ENCODE measurements at places on chromosomes 1 and 21.

- DNase-seq = no peak
These were observed 23.7 kb downstream of the SPOCD1 start for GRCh38 chr1:31792116-31792515.

DNA sequence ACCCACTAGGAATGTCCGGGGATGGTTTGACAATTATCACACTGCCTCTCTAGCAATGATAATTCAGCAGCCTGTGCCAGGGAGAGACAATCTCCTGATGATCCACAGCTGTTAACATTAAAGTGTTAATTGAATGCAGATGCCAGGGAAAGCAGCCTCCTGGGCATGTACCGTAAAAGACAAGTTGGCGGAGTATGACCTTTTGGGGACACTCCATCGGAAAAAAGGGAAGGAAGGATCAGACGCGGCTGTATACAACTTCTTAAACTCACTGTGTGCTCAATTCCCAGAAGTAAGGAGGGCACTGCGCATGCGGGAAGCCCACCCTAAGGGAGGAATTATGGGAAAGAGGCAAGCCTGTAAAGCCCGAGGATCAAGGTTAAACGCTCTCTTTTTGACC lies 62.6 kb downstream of the MAP3K7CL start:
- DNase-seq = no peak

DNA sequence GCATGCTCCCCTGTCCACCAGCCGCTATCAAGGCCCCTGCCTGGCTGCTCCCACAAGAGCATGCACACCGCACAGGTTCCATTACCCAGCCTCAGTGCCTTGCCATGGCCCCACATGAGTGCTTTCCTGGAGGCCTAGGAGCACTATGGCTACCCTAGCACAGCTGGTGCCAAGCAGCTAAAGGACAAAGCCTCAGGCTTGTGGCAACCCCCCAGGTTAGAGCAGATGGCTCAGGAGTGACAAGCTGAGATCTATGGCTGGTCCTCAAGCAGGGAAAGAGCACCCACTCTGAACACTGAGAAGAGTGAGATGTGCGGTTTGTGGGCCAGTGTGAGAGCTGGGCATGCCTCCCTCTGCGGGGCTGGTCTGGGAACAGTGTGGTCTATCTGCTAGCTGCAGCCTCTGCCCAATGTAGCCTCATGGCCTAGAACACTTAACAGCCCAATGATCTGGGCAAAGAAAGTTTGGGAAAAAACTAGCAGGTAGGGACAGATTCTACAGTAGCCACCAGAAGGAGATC lies 129.8 kb downstream of the VAV3 start:
- no peak for DNase-seq

- no peak for DNase-seq
These were observed 45.9 kb upstream of the CSF3R start for GRCh38 chr1:36528361-36529349.

DNA sequence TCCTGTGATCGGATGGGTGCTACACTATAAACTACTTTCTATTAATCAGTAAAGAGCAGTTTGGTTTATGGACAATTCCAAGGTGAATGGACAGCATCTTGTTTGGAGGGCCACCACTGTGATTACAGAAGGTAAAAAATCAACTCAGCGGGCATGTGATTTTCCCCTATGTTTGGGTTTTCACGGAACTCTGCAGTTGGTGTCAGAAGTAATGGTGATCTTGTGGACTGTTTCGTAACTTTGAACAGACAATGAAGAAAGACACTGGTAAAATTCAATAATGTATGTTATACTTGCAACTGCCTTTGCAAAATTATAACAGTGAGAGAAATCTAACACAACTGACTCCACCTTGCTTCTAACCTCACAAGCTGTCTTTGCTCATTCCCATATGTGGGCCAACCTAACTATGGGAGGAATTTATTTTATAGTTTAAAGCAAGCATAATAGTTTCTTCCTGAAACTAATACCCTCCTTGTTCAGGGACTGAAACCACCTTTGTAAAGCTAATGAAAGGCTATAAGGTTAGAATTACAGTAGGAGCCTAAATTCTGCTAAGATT lies 53.2 kb downstream of the TRIM33 start:
- no peak for DNase-seq

DNA sequence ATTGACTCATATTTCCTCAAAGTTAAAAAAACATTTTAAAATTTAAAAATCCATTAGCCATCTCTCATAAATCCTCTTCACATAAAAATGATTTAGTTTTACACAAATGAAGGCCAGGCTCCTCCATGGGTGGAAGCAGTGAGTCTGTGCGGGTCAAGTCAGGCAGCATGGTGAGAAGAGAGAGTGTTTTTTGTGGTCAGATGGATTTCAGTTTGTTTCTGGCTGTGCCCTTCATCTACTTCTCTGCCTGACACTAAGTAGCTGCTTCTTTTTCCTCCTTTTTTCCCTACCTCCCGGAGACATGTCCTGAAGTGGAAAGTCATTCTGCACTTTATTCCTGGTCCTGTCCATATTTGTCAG lies 10.3 kb downstream of the PLA2G4A start:
- DNase-seq = no peak

GRCh38 chr1:27057801-27058625 lies 45.4 kb upstream of the TENT5B start:
- DNase-seq = peak; percentile 58

GRCh38 chr1:93446837-93447451 lies 974 bp upstream of the FNBP1L start:
- no peak for DNase-seq

DNA sequence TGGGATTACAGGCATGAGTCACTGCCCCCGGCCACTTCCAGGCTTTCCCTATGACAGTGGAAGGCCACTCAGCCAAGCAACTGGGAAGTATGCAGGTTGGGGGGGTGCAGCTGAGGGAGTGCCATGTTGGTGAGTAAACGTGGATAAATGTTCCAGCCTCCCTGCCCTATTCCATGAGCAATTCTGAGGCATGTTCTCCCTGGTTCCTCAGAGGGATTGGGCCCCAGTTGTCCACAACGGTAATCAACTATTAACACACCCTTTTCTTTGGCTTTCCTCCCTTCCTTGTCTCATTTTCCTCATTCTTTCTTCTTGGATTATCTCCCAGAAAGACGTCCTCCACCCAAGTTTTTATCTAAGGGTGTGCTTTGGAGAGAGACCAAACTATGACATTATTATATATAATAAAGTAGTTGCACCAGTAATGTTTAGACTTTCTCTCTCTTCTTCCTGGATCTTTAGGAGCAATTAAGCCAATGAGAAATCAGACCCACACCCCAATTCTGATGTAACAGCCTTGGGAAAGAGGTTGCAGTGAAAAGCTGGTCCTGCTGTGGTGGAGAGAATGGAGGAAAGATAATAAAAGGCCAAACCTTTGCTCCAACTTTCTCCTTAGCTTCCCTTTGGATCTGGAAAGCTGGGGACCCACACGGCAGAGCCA lies 6.8 kb upstream of the SLAMF9 start:
- DNase-seq = no peak

DNA sequence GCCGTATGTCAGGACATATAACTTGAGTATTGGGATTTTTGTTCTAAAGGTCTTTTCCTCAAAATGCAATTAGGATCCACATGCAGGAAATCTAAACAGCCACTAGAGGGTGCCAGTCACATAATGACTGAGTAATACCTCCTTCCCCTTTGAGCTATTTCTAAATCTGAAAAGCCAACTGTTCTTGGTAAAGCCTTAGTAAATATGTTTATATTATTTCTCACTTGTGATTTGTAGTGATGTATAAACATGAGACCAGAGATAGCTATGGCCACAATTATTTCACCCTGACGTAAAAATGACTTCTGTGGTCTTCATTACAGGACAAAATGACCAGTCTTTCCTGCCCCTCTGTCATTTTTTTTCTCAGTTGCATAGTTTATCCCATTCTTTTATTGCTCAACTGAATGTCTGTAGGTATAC lies 41.0 kb upstream of the DR1 start:
- peak; percentile 17 for DNase-seq

- DNase-seq = no peak
These were observed at the start of gene IL10RB for GRCh38 chr21:33266050-33266788. Gene IL10RB, plus strand, starts transcription at chr21:33266367. Its CDS starts 99 bp downstream, at chr21:33266466.

GRCh38 chr21:15669247-15669646 lies 60.5 kb upstream of the USP25 start:
- DNase-seq = no peak

DNA sequence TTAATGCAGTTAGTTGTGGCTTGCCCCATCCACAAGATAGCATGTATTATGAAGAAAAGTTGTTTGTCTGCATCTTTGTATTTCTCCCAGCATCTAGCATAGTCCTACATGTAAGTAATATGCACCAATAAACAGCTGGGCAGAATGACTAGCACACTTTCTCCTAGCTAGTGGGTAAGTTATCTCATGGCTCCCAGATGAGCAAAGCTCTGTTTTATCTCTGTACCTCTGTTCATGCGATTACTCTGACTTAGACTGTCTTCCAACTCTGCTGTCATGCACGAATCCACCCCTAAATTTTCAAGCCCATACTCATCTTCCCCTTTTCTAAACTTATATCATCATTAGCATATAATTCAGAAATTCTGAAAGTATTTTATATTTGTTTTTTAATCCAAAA lies 37.5 kb upstream of the KCTD3 start:
- no peak for DNase-seq

DNA sequence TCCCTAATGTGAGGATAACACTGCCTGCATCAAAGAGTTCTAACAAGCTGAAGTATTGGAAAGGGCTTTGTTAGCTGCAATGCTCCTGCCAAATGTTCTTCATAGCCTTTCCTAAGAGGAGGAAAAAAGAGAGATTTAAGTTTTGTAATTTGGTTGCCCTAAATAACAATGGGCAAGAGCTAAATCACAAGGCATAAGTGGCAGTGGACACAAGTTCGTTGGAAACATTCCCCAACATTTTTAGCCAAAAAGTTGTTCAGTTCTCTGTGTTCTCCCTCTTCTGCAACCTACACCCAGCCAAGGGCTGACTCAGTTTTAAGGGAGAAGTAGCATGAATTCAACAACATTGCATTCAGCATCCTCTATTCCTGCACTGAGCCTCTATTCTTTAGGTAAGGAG lies 2.6 kb upstream of the UQCRHL start:
- no peak for DNase-seq

GRCh38 chr1:101293461-101294051 lies 56.7 kb downstream of the S1PR1 start:
- no peak for DNase-seq

DNA sequence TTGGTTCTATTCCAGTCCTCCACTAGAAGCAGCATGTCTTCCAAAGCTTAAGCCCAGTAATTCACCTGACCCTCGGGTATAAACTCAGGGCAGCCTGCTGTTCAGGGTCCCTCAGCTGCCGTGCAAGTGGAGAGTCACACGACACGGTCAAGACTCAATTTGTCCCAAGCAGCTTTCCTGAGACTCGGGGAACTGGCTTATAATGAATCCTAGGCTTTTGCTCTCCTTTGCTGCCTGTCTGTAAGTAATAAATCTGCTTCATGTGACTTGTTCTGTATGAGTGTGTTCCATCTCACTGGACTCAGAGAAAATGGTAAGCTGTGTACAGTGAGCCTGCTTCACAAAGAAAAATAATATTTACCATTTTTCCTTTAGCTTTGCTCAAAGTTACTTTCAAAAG lies 119.8 kb downstream of the CYYR1 start:
- no peak for DNase-seq

- DNase-seq = no peak
These were observed 12.7 kb upstream of the IFI16 start for GRCh38 chr1:158996998-158997397.

DNA sequence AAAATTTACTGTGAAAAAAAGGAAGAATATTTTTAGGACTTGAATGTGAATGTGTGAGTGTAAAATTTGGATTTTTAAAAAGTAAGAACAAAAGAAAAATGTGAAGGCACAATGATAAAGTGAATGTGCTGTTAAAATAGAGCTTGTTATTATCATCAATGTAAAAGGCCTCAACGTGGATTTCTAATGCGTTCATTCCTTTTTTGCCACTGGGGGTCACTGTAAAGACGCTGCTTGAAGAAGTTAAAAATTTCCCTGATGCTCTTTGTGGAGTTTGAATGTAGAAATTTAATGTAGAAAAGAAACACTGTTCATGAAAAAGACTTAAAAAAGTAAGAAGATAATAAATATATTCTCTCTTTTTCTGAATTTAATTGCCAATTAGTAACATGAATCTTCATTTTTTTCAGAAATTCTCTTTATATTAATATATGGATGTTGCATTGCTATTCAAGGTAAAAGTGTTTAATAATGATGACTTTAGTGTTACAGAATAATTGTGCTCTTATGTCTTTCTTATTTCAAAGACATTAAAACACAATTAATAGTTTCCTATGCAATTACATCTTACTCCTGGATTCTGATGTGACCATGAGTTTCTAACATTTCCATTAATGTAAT lies 161.5 kb downstream of the DNM3 start:
- no peak for DNase-seq

DNA sequence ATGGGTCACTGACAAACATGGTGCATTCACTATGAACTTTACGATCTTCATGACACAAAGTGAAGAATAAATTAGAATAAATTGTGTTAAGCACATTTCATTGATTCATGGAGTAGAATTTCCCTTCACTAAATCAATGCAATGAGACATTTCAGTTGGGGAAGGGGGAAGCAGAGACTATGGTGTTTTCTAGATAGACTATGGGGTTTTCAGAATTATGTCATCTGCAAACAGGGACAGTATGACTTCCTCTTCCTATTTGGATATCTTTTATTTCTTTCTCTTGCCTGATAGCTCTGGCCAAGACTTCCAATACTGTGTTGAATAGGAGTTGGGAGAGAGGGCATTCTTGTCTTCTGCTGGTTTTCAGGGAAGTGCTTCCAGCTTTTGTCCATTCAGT lies 80.0 kb upstream of the C1orf105 start:
- DNase-seq = no peak

GRCh38 chr1:8663915-8664329 lies 153.5 kb downstream of the RERE start:
- DNase-seq = no peak

- DNase-seq = no peak
These were observed 18.6 kb upstream of the TMPRSS2 start for GRCh38 chr21:41526478-41527087.

- no peak for DNase-seq
These were observed 19.5 kb downstream of the ETS2 start for GRCh38 chr21:38825269-38825668.

- no peak for DNase-seq
These were observed 497.8 kb downstream of the TTLL7 start for GRCh38 chr1:83500987-83501591.

- DNase-seq = no peak
These were observed at the start of gene FCRL6 for GRCh38 chr1:159802111-159802510. Gene FCRL6, plus strand, starts transcription at chr1:159802360. Its CDS starts 65 bp downstream, at chr1:159802425.

GRCh38 chr1:89757532-89757931 lies 63.3 kb upstream of the LRRC8D start:
- no peak for DNase-seq

GRCh38 chr1:78691995-78692747 lies 42.5 kb downstream of the IFI44 start:
- DNase-seq = no peak

- no peak for DNase-seq
These were observed 434.4 kb downstream of the PTPRU start for GRCh38 chr1:29670752-29671151.
